Activated CD4-positive, alpha-beta T cell treated with anti-CD3 and anti-CD28 coated beads, Interleukin-2, amount 10 ng/mL, durations not matched to agents 24 days and 14 days (primary cell): ENCODE measurements at places on chromosomes 4 and X. TPM values are rescaled to one million over a fixed set of nuclear protein-coding genes. Genes with fewer than 3 reads are reported as not detected.
A peak's percentile ranks its signal among the peaks of the same experiment; 100 is the strongest.

GRCh38 chr4:76679691-76680090 lies 218.3 kb downstream of the SOWAHB start:
- DNase-seq, result no peak

Gene SEC24B
- 32.5 and 33.6 TPM in 2 replicates for total RNA-seq

Gene ASB5
- total RNA-seq, result not detected in 2 replicates

GRCh38 chr4:14915018-14915417 lies 87.3 kb upstream of the CPEB2 start:
- peak; percentile 30 for DNase-seq

- no peak for DNase-seq
These were observed 105.4 kb downstream of the SYNPO2 start for GRCh38 chr4:118994030-118994429.

Gene CT45A1
- not detected in 2 replicates for total RNA-seq

DNA sequence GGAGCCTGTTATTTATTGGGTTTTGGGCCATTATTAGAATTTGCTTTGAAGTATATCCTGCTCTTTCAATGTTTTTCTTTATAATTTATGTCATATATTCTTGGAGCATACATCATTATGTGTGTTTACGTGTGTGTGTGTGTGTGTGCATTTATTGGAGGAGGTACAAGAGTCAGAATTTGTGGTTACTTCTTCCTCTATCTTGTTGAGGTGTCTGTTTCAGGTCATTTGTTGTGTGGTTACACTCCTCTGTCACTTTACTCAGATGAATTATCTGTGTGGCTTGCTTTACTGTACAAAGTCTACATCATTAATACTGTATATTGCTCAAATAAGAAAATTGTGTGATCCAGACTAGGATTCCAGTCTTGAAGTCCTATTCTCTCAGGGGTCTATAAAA lies 1957.4 kb upstream of the TENM3 start:
- no peak for DNase-seq

DNA sequence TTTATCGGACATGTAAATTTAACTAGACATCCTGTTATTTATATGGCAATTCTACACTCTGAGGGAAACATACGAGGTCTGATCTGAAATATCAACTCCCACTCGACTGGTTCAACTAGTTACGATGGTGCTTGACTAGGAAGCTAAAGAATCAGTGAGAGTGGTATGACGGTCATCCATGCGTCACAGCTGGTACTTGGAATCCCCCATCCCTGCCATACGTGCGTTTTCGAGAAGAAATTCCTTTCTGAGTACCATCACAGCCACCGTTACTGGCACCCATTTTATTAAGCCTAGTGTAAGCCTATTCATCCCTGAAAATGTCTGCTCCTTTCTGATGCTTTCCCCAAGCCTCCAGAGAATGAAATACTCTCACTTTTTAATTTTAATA lies 695 bp upstream of the PIGA start:
- DNase-seq, result peak; percentile 77

Gene UNC5C
- total RNA-seq, result not detected in 2 replicates

GRCh38 chr4:168917138-168917779 lies 92.8 kb downstream of the CBR4 start:
- peak; percentile 62 for DNase-seq

Gene FMR1NB
- not detected in 2 replicates for total RNA-seq

DNA sequence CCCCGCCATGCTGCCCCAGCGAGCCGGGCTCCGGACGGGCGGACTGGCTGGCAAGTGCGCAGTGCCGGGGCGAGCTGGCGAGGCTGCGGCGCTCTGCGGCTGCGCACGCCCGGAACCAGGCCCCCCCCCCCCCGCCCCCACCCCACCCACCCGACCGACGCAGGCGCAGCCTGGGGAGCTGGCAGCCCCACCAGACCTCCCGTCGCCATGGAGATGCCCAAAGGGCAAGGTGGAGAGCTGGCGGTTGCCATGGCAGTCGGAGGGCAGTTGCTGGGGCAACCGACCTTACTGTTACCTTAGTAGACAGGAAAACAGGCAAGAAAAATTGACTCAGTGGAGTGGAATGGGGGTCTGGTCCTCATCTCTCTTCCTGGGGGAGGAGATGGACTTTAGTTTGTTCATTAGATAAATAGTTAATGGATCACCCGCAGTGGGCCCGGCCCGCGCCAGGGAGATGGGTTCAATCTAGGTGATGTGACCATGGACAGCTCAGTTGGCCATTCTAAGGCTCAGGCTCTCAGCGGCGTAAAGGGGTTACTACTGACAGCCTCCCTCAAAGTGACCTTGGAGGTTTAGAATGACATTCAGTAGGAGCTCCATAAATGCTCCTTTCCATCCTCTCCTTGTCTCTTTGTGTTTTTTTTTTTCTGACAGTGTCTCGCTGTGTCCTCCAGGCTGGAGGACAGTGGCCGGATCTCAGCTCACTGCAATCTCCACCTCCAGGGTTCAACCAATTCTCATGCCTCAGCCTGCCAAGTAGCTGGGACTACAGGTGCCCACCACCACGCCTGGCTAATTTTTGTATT lies at the start of gene PCSK1N:
Gene PCSK1N (minus strand): TSS at position 87 of the 806 bp plus-strand sequence. CDS start 78 bp downstream, at position 9.
- DNase-seq, result peak; percentile 62

GRCh38 chr4:3292571-3293400 lies at the start of gene RGS12:
Gene RGS12, plus strand, starts transcription at chr4:3293021. Its CDS starts 23,150 bp downstream, at chr4:3316171.
- DNase-seq, result peak; percentile 95

GRCh38 chr4:112956484-112956896 lies 93.0 kb upstream of the ANK2 start:
- DNase-seq, result no peak

DNA sequence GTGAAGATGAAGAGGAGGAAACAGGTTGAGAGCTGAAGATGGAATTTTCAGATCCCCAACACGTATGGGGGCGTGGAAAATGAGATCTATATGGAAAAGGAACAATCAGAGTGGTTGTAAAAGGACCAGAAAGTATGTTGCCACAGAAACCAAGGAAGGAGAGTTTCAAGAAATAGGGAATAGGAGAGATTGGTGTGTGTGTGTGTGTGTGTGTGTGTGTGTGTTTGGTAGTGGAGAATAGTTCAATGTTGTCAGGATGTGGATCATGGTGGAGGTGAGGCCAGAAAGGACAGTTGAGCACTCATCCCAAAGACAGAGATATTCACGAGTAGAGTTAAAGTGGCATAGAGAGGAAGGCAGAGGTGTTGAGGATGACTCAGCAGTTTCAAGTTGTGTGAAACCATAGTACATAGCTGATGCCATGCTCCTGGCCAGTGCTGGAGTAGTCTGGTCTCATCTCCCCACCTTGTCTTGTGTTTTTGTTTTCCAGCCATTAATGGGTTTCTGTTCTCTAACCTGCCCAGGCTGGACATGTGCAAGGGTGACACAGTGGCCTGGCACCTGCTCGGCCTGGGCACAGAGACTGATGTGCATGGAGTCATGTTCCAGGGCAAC lies 36.1 kb downstream of the HEPH start:
- no peak for DNase-seq

GRCh38 chrX:72102126-72102525 lies 29.6 kb downstream of the RTL5 start:
- DNase-seq, result no peak

Gene MAGEE2
- total RNA-seq, result not detected in 2 replicates

Gene MTMR1
- 30.6 and 34.5 TPM in 2 replicates for total RNA-seq

DNA sequence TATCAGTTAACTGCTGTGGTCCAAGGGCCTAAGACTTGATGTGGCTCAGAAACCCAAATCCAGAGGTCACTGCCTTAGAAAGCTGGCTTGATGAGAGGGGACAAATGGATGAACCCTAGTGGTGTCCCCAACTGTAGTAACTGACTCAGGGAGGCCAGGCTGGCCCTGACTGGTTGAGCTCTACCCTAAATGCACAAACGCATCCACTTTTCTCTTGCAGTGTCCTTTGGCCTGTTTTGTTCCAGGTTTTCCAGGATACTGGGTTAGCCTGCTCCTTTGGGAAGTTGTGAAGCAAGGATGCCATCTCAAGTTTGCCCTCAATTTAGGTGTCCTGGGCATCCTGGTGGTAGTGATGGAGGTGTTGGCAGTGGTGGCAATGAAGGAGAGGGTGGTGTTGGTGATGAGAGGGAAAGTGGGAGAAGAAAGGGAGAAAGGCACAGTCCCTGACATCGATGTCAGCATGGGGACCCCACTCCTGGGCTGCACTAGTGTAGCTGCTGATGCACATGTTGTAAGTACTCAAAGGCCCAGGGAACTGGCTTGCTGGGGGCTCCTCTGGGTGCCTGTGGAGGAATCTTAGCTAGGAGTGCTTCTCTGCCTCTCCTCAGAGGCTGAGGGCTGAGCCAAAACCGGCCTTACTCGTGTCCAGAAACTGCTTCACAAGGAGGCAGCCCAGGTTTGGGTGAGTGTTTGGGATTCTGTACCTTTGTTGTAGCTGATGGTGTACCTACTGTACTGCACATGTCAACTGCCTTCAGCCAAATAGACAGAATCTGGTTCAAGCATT lies 2.9 kb upstream of the HAND2 start:
- no peak for DNase-seq

DNA sequence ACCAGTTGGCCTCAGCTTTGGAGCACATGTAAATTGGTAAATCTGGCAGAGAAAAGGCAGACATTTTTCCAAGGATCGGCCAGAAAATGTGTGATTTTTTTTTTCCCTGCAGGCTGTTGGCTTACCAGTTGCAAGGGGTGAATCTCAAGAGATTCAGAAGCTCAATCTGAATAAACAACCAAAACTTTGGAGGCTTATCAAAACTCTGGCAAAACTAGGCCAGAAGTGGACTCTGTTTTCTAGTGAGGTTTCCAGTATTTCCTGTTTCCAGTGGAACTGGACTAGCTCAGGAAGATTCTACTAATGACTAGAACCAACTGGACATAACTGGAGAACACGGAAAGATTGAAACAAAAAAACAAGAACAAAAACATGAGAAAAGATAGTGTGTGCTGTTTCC lies 191.3 kb downstream of the SMIM20 start:
- no peak for DNase-seq

- no peak for DNase-seq
These were observed 47.7 kb downstream of the ZFYVE28 start for GRCh38 chr4:2370597-2371320.

DNA sequence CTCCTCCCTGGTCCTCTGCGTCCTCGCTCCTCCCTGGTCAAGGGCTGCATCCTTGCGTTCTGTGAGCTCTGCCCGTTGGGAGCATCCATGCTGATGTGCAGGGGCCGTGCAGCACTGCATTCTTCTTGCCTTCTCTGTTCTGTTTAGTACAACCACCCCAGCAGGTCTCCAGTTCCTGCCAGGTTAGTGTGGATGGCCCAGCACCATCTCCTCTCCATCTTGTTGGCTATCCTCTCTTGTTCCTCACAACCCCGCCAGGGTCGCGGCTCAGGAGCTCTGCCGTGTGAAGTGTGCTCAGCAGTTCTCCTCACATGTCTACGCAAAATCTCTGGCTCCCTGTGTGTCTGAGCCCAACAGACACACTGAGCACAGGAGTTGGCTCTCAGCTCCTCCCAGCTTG lies 10.4 kb upstream of the MAEA start:
- peak; percentile 52 for DNase-seq

Gene PRDM5
- total RNA-seq, result not detected in 2 replicates

DNA sequence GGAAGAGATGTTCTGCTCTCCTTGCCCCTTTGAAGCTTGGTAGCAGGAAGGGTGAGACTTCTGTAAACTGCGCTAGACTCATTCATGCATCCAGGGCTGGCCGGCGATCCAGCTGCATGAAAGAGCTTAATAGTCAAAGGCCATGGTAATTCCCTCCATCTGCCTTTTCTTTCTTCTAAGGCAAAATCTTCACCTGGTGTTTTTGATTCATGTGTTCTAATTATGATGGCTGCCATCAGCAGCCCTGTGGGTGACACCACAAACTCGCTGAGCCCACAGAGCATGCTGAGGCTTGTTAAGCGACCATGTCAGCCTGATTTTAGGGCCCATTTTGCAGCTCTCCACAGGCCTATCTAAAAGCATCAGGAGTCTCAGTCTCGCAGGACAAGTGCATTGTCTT lies 450.1 kb upstream of the TENM3 start:
- DNase-seq, result no peak

DNA sequence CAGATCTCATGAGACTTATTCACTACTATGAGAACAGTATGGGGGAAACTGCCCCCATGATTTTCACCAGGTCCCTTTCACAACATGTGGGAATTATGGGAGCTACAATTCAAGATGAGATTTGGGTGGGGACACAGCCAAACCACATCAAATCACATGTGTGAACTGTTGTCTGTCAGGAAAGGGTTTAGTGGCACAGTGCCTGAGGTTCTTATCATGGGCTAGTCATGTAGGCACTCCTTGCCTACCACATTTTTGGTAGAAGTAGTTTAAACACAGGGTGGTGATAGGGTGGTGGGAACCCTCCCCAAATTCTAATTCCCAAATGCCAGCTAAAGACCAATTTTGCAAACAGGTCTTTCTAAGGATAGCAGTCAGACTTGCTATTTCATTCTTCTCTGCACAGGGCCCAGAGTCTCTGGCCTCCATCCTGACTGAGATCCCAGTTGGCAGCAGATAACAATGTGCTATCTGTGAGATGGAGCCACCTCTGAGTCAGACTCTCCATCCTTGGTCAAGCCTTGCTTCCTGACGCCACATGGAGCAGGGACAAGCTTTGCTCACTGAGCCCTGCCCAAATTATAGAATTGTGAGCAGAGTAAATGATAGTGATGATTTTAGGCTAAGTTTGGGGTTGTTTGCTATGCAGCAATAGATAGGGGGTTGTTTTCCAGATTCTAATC lies 33.5 kb upstream of the SETD7 start:
- no peak for DNase-seq

DNA sequence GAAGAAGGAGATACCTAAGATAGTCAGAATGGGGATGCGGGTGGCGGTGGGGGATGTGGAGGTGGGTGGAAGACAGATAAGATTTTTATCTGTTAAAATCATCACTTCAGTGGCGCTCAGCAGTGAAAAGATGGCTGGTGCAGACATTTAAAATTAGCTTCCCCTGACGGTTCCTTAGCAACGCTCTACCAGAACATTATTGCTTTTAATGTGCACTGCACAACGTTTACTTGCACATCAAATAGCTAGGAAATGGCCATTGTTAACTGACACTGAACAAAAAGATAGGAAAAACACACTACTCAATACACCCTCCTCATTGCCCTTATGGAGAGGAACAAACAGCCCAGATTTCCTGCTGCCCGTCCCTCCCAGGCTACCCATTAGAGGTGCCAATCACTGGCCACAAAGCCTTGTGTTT lies 61.0 kb upstream of the FTHL17 start:
- no peak for DNase-seq

GRCh38 chrX:16155581-16156096 lies 11.6 kb upstream of the MAGEB17 start:
- DNase-seq, result no peak

GRCh38 chr4:1600811-1601532 lies 83.1 kb downstream of the FAM53A start:
- DNase-seq, result no peak

DNA sequence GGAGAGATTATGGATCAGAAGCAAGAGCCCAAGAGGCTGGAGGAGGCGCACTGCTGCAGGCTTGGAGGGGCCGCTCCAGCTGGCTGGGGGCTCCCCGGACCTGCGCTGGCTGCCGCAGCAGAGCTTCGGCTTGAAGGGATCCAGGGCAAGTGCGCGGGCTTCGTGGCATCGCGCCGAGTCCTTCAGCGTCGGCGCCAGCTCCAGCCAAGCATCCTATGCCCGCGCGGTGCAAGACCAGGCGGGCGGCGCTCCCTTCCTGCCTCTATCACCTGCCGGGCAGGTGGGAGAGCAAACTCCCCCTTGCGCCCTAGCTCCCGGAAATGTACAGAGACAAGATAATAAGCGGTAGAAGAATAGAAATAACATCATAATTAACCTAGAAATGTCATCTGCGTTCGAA lies 10.5 kb upstream of the UCP1 start:
- DNase-seq, result no peak

GRCh38 chrX:32520789-32521188 lies 690.6 kb downstream of the DMD start:
- no peak for DNase-seq

GRCh38 chrX:3636803-3637202 lies 76.6 kb downstream of the PRKX start:
- DNase-seq, result no peak

- no peak for DNase-seq
These were observed 207.0 kb upstream of the PDE5A start for GRCh38 chr4:119835613-119835910.
